ENCODE measurements at places on chromosomes 7 and 10. TPM values are rescaled to one million over a fixed set of nuclear protein-coding genes. Genes with fewer than 3 reads are reported as not detected.

The ADK gene
- 55.3 TPM for total RNA-seq

DNA sequence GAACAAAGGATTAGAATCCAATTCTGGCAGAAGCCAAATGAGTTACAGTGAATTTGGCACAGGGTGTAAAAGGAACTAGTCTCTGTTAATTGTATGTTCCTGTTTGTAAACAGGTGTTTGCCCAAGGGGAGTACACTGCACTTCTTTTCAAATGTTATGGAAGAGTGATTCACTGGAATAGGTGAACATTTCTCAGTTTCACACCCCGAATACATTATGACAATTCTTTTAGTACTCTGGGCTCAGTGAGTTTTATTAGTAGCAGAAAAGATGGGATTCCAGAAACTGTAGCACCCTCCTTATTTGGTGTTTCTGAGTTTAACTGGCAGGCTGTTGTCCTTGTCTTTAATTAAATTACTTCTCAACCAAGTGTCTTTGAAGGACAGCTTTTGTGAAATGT is 329.2 kb downstream of the BBS9 start:
- no peak for DNase-seq
- H3K4me3 ChIP-seq, result no peak overlapping the region
- H3K27me3 ChIP-seq, result no peaks in the 10 kb centered on the region
- no peaks in the 10 kb centered on the region for H3K36me3 ChIP-seq
- H3K27ac ChIP-seq, result no peak overlapping the region

DNA sequence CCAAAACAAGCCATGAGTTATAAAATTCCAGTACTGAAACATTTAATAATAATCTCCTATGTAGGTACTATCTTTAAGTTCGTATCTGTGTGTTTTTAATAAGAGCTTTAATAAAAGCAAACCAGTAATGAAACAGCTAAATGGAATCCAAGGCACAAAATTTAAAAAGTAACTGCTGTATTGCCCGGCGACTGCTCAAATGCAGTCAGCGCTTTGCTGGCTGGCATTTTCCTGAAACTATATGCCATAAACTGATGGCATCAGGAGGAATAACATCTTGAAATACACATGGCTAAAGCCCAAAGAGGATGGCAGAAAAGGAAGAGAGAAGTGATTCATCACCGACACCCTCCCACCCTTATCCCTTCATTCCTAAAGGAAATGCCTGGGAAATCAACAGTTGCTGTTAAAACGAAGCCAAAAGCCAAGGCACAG is 133.1 kb downstream of the CUBN start:
- no peak overlapping the region for H3K27ac ChIP-seq
- H3K4me3 ChIP-seq, result no peak overlapping the region
- no peaks in the 10 kb centered on the region for H3K36me3 ChIP-seq
- peaks cover 16% of the 10 kb centered on the region for H3K4me1 ChIP-seq

GRCh38 chr10:33187427-33187999 is 147.0 kb downstream of the NRP1 start:
- DNase-seq, result no peak
- no peaks in the 10 kb centered on the region for H3K36me3 ChIP-seq
- H3K4me3 ChIP-seq, result no peak overlapping the region
- H3K4me1 ChIP-seq, result no peaks in the 10 kb centered on the region
- H3K27ac ChIP-seq, result no peak overlapping the region

GRCh38 chr7:1708596-1709251 is 38.6 kb downstream of the ELFN1 start:
- no peaks in the 10 kb centered on the region for H3K27me3 ChIP-seq
- no peaks in the 10 kb centered on the region for H3K4me1 ChIP-seq
- no peak overlapping the region for H3K27ac ChIP-seq
- DNase-seq, result no peak
- H3K4me3 ChIP-seq, result no peak overlapping the region
- H3K36me3 ChIP-seq, result no peaks in the 10 kb centered on the region

- H3K4me3 ChIP-seq, result no peak overlapping the region
- no peaks in the 10 kb centered on the region for H3K27me3 ChIP-seq
- DNase-seq, result no peak
- no peaks in the 10 kb centered on the region for H3K4me1 ChIP-seq
- no peak overlapping the region for H3K27ac ChIP-seq
Observed at GRCh38 chr10:7428673-7429350, 18.0 kb upstream of the SFMBT2 start.

The CTBP2 gene
- 79.5 TPM for total RNA-seq

The CFAP46 gene
- total RNA-seq, result 67.6 TPM

GRCh38 chr7:135661311-135662122 is 797 bp upstream of the STMP1 start:
- H3K27me3 ChIP-seq, result no peaks in the 10 kb centered on the region
- H3K4me1 ChIP-seq, result peaks cover 11% of the 10 kb centered on the region
- H3K27ac ChIP-seq, result peak overlapping the region; percentile 77
- DNase-seq, result no peak

The SPDYE1 gene
- total RNA-seq, result 2.7 TPM

Data from testis (tissue), 5 donors.